ENCODE measurements at places on chromosomes 6 and 20.

- no peak overlapping the region for H3K4me3 ChIP-seq
- no peaks in the 10 kb centered on the region for H3K27me3 ChIP-seq
- H3K36me3 ChIP-seq, result no peaks in the 10 kb centered on the region
These were observed 220.1 kb upstream of the TSHZ2 start for GRCh38 chr20:52752023-52752422.

DNA sequence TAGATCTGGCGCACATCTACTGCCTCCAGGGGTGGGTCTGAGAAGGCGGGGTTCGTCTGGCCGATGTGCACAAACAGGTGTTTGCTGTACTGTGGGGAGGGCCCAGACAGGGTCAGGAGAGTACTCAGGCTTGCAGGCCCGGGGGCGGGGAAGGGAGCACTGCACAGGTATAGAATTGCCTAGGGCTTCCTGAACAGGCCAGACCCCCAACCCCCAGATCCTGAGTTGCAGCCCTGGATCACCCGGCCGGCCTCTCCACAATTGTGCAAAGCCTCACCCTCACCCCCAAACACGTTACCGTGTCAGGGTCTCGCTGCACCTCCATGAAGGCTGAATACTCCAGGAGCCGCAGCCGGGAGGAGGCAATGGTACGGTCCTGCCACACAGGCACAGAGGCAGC, 7.8 kb downstream of the RPL10A start:
- H3K4me1 ChIP-seq, result peaks cover 3% of the 10 kb centered on the region
- H3K27me3 ChIP-seq, result no peaks in the 10 kb centered on the region
- H3K4me3 ChIP-seq, result no peak overlapping the region
- DNase-seq, result no peak

DNA sequence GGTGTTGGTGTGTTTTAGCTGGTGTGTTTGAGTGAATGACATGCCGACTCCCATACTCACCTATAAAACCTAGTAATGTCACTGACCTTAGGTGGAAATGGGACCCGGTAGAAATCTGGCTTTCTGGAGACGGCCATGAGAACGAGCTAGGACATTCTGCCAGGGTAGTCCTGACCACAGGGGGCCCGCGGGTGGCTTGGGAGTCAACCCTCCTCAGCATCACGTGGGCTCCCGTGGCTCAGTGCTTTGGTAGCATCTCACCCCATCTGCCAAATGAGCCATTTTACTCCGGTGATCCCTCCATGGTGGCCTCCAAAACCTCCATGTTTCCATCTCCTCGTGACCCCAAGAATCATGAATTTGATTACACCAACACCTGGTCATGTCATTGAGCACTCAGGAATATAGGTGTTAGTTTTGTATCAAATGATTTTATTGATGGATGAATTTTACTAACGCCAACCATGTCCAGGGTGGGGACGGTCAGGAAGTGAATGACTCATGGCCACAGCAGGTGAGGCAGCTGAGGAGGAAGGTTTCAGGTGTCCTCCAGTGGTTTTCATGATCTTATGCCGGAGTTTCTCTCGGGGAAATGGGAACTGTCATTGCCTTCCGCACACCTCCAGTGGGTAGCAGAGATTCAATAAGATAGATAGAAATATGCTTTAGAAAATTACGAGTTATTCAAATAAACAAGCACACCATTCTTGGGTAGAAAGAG, 195.0 kb downstream of the SYNDIG1 start:
- no peak overlapping the region for H3K4me3 ChIP-seq
- H3K27me3 ChIP-seq, result no peaks in the 10 kb centered on the region
- H3K27ac ChIP-seq, result no peak overlapping the region
- H3K4me1 ChIP-seq, result no peaks in the 10 kb centered on the region
- H3K36me3 ChIP-seq, result no peaks in the 10 kb centered on the region

GRCh38 chr20:1535420-1536175, 21.9 kb downstream of the SIRPD start:
- no peaks in the 10 kb centered on the region for H3K27me3 ChIP-seq
- H3K36me3 ChIP-seq, result no peaks in the 10 kb centered on the region

- H3K27ac ChIP-seq, result no peak overlapping the region
- no peak for DNase-seq
- H3K4me1 ChIP-seq, result peaks cover 6% of the 10 kb centered on the region
These were observed 89.1 kb upstream of the TAB2 start for GRCh38 chr6:149228311-149228955.

DNA sequence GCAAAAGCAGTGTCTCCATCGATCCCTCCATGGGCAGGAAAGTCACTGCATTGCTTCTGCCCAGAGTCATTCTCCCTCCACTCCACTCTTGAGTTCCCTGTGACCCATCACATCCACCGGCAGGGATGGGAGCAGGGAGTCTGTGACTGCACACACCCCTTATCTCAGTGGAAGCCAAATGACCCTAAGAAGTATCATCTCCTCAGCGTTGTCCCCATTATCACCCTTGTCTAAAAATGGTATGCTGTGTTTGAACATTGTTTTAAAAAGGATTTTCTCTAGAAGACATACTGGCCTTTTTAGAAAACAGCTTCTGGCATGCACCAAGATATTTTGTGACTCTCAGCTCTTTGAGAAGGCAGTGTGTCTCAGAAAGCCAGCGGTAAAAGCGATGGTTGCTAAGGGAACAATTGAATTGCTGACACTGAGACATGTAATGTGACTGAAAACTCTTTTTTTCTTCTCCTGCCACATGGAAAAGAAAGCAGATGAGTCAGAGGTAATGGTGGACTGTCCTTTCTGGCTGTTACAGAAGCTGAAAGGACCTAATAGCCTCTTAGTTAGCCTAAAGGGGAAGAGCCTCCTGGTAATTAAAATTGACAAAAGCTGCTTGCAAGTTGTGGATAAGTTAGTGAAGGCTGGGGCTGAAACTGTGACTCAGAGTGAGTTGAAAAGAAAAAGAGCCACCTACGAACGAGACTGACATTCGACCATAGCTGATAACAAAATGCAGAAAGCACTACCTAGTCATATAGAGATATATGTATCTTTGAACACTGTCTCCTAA, 120.5 kb downstream of the MAP3K7 start:
- no peak overlapping the region for H3K4me3 ChIP-seq
- no peaks in the 10 kb centered on the region for H3K36me3 ChIP-seq
- DNase-seq, result no peak
- H3K27ac ChIP-seq, result no peak overlapping the region
- peaks cover 5% of the 10 kb centered on the region for H3K27me3 ChIP-seq

DNA sequence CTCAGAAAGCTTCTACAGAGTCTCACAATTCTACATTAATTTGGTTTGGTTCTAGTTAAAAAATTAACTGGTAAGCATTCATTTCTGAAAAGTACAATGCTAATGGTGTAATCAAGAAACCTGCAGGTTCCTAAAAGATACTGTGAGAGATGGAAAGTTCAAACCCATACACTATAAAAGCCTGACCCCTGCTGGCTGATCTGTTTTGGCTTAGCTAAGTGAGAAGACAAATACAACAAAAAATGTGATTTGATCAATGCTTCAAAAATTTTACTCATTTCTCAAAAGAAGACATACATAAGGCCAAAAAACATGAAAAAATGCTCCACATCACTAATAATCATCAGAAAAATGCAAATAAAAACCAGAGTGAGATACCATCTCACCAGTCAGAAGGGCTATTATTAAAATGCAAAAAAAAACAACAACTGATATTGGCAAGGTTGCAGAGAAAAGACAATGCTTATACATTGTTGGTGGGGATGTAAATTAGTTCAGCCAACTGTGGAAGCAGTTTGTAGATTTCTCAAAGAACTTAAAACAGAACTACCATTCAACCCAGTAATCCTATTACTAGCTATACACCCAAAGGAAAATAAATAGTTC, 102.8 kb downstream of the MOXD1 start:
- H3K4me1 ChIP-seq, result no peaks in the 10 kb centered on the region
- no peaks in the 10 kb centered on the region for H3K36me3 ChIP-seq
- H3K4me3 ChIP-seq, result no peak overlapping the region

DNA sequence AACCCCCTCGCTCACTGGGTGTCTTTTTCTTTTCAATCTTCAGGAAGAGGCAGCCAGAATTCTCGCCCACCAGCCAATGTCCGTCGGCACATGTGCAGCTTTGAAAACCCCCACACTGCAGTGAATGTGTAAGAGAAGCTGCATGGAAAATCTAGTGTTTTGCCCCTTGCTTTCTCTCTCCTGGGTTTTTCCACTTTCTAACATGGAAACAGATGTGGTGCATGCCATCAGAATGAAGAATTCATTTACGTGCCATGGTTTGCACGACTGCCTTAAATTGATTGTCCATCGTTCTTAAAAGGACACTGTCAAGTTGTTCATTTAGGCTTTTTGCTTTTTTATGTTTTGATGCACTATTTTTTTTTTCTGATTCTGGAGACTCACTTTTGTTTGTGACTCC, 117.1 kb upstream of the RAB32 start:
- no peaks in the 10 kb centered on the region for H3K27me3 ChIP-seq
- H3K36me3 ChIP-seq, result no peaks in the 10 kb centered on the region
- H3K27ac ChIP-seq, result no peak overlapping the region
- no peak overlapping the region for H3K4me3 ChIP-seq

DNA sequence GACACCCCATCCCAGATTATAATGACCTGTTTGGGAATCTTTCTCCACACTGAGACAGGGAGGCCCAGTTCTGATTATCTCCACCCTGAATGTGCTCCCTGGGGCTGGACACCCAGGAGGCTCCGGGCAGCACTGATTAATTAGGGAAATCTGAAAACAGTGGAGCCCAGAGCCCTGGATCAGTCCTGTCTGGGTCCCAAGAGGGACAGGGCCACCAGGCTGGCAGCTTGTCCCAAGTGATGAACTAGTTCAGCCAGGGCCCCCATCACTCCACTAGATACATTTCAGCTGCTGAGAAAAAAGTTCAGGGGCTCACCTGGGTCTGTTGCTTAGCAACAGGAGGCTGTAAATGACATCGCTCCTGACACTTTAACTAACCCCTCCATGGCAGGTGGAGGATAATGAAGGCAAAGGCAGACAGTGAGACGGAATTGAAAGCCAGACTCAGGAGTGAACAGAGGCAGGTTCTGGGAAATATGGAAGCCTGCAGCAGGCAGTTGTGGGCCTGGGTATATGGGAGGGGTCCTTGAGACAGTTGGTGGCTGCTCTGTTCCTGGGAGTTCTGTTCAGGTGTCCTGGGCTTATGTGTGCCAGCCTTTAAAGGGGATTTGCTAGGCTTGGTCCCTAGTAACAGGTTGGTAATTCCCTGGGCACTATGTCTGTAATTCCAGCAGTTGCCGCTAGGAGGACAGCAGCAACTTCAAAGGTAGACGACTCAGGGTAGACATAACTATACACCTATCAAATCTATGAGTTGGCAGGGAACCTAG, 78.3 kb upstream of the CTNNBL1 start:
- no peak for DNase-seq
- H3K4me3 ChIP-seq, result no peak overlapping the region
- H3K4me1 ChIP-seq, result no peaks in the 10 kb centered on the region

DNA sequence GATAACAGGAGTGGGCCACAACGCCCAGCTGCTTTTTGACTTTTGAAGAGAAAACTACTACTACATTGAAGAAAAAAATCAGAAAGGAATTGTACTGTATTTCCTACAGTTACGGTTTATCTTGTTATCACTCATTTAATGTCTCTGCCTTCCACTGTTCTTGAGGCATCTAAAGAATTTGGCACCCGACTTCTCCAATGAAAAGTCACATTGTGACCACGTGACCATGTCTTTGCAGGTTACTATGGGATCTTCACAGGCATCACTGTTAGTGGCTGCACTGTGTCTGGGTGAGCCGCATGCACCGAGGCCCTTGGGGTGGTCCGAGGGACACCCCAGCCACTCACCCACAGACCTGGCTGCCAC, 26.8 kb downstream of the RRBP1 start:
- peaks cover 78% of the 10 kb centered on the region for H3K36me3 ChIP-seq
- no peak overlapping the region for H3K4me3 ChIP-seq
- no peak for DNase-seq
- peaks cover 25% of the 10 kb centered on the region for H3K4me1 ChIP-seq
- no peak overlapping the region for H3K27ac ChIP-seq

DNA sequence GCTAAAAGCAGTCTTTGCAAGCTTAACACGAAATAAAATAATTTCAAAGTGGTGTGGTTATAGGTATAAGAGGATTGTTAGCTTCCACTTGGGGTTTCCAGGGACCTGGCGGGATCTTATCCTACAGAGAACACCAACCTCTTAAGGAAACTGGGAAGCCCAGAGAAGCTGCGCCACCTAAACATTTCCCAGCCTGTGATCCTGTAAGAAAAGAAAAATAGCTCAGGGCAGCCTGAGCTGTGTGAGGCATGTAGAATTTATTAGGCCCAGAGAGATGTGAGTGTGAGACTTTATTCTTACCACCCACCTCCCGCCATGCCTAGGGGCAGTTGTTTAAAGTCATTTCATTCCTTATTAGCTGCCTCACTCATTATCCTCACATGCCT, 54.1 kb downstream of the CCN2 start:
- H3K36me3 ChIP-seq, result no peaks in the 10 kb centered on the region
- H3K4me1 ChIP-seq, result peaks cover 26% of the 10 kb centered on the region
- H3K4me3 ChIP-seq, result no peak overlapping the region
- no peaks in the 10 kb centered on the region for H3K27me3 ChIP-seq

GRCh38 chr6:43695215-43695966, 7.8 kb upstream of the MRPS18A start:
- DNase-seq, result peak; percentile 89
- peak overlapping the region; percentile 66 for H3K27ac ChIP-seq
- no peaks in the 10 kb centered on the region for H3K27me3 ChIP-seq
- no peaks in the 10 kb centered on the region for H3K36me3 ChIP-seq
- H3K4me3 ChIP-seq, result no peak overlapping the region
- H3K4me1 ChIP-seq, result peaks cover 32% of the 10 kb centered on the region

- no peak overlapping the region for H3K27ac ChIP-seq
- H3K4me1 ChIP-seq, result no peaks in the 10 kb centered on the region
- DNase-seq, result no peak
These were observed 30.1 kb upstream of the NTSR1 start for GRCh38 chr20:62678553-62678952.

- H3K27me3 ChIP-seq, result no peaks in the 10 kb centered on the region
- H3K4me1 ChIP-seq, result no peaks in the 10 kb centered on the region
- no peaks in the 10 kb centered on the region for H3K36me3 ChIP-seq
- H3K27ac ChIP-seq, result no peak overlapping the region
These were observed 92.6 kb downstream of the PDE7B start for GRCh38 chr6:135944120-135944519.

GRCh38 chr6:97963193-97963592, 680.2 kb upstream of the MMS22L start:
- H3K4me1 ChIP-seq, result no peaks in the 10 kb centered on the region
- no peak for DNase-seq
- H3K36me3 ChIP-seq, result no peaks in the 10 kb centered on the region
- H3K27ac ChIP-seq, result no peak overlapping the region
- no peak overlapping the region for H3K4me3 ChIP-seq
